ENCODE measurements at places on chromosomes 5 and 9.

GRCh38 chr9:128420651-128421481 is at the start of gene CERCAM:
Gene CERCAM, plus strand, starts transcription at chr9:128420857. Its CDS starts 21 bp downstream, at chr9:128420878.
- DNase-seq, result no peak

GRCh38 chr9:86782831-86783230 is 164.5 kb downstream of the GAS1 start:
- DNase-seq, result no peak

GRCh38 chr5:145856285-145856818 is 16.5 kb downstream of the GRXCR2 start:
- DNase-seq, result no peak

GRCh38 chr9:83698976-83699585 is 8.7 kb downstream of the UBQLN1 start:
- no peak for DNase-seq

DNA sequence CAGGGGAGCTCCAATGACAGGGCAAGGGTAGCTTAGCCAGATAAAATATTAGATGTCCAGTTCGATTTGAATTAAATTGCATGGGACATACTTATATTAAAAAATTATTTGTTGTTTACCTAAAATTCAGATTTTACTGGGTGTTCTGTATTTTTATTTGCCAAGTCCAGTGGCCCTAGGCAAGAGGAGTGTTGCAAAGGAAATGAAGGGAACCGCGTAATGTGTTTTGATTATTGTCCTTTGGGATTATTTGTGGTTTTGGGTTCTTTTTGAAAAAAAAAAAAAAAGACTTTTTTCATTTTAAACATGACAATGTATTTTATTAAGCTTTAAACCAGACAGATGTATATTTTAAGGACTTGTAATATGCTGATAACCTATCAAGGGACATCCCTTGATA is 179.3 kb downstream of the C9orf152 start:
- DNase-seq, result no peak

GRCh38 chr5:37849641-37850040 is 9.8 kb upstream of the GDNF start:
- no peak for DNase-seq

GRCh38 chr5:143653766-143654282 is 158.1 kb upstream of the HMHB1 start:
- DNase-seq, result no peak

DNA sequence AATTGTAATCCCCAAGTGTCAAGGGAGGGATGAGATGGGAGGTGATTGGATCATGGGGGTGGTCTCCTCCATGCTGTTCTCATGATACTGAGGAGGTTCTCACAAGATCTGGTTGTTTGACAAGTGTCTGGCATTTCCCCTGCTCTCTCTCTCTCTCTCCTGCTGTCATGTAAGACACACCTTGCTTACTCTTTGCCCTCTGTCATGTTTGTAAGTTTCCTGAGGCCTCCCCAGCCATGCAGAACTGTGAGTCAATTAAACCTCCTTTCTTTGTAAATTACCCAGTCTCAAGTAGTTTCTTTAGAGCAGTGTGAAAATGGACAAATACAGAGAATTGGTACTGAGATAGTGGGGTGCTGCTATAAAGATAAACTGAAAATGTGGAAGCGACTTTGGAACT is 207.9 kb downstream of the HINT1 start:
- DNase-seq, result no peak

- no peak for DNase-seq
These were observed 264.6 kb downstream of the NDUFS4 start for GRCh38 chr5:53825016-53825415.

- DNase-seq, result no peak
These were observed 139.8 kb downstream of the SLIT3 start for GRCh38 chr5:169161022-169161680.

GRCh38 chr5:173926359-173926758 is 38.2 kb downstream of the CPEB4 start:
- DNase-seq, result no peak

DNA sequence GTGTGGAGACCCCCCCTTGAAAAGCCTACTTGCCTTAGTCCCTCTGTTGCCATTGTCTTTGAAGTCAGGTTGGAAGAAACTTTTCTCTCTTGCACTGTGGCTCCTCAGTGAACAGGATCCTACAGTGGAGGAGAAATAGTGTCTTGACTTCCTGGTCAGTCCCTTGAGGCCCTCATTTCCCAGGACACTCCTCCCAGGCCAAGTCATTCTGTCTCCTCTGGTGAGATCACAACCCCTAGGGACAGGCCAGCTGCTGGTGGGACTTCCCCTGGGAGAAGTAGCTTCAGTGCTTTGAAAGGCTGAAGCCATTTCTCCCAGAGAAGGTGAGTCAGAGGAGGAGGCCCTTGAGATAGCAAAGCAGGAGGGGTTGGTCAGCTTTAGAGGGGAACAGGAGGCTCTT is 10.1 kb upstream of the GRIA1 start:
- no peak for DNase-seq

DNA sequence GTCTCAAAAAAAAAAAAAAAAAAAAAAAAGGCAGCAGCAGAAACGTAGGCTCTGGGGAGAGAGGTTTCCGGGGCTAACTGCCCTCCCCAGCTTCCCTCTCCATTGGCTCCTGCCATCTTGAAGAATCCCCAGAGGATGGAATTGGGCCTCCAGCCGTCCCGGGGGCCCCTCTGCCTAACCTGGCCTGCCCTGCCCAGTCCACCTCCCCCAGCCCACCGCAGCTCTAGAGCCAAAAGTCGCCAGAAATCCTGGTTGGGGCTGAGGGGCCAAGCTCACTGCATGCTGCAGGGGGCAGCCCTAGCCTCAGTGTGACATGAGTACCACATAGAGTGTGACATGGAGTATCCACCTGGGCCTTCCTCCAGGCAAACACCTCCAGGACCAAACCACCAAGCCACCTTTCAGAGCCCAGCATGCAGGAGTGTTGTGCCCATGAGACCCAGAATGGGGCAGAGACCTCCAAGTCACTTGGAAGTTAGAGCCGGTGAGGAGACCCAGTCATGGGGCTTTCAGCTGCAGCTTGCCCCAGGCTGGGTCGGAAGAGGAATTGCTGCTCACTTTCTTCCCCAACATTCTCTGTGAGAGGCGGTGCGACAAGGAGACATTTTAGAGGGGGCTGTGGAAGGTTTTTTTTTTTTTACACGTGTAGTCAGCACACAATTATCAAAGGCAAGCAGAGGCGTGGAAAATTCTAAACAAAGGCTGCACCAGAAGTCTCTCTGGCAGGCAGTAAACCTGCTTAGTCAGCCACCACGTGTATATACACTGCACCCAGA is 17.6 kb downstream of the CD74 start:
- no peak for DNase-seq

DNA sequence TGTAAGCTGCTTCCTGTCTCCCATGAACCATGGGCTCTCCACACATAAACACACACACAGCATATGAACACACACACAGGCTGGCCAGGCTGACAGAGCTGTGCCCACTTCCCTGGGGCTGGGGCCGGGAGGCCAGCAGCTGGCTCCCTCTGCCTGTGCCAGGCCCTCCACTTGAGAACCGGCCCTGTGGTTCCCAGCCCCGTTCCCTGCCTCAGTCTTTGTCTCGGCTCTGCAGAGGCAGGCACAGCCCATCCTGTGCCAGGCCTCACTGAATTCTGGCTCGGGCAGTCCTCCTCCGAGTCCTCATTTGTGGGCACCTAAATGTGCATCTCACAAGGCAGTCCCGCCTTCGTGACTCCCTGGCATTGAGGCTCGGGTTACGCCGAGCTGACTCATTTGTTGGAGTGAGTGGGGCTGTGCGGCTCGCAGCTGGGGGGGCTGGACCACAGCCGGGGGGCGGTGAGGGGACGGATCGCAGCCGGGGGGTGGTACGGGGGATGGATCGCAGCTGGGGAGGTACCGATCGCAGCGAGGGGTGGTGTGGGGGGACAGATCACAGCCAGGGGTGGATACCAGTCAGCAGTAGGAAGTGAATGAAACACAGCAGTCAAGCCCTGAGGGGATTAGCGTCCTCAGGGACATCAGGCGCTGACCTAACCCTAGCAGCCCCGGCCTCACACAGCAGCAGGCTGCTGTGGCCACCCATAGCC is 72.3 kb downstream of the PSMB7 start:
- no peak for DNase-seq

GRCh38 chr5:91390268-91390667 is 7.2 kb upstream of the ARRDC3 start:
- DNase-seq, result no peak

DNA sequence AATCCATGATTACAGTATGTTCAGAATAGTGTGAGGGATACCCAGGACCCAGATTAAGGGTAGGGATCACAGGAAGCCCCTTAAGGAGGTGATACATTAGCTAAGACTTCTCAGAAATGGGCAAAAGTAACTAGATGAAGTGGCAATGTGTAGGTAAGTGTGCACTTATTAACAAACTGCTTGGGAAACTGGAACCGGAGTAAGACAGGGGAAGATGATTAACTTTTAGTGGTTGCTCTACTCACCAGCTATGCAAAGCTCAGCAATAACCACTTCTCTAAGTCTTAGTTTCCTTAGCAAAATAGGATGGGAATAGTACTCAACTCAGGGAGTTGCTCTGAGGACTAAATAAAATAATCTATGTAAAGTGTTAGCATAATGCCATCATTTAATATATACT is 182.2 kb downstream of the MCTP1 start:
- no peak for DNase-seq

DNA sequence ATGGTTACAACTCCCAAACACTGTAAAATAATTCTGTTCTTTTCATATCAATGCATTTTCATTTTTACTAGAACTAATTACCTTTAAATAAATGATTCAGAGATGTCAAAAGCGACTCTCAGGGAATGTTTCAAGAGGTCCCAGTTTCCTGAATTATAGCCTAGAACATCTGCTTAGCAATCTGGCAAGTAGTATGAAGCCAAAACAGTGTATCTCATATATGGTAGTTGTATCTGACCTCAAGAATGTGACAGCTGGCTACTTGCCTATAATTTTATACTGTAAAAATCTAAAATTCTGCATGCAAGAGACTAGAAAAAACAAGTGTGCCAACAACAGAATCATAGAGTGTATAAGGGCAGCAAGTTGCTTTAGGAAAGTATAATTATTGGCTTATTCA is 187.7 kb upstream of the POU5F2 start:
- no peak for DNase-seq

DNA sequence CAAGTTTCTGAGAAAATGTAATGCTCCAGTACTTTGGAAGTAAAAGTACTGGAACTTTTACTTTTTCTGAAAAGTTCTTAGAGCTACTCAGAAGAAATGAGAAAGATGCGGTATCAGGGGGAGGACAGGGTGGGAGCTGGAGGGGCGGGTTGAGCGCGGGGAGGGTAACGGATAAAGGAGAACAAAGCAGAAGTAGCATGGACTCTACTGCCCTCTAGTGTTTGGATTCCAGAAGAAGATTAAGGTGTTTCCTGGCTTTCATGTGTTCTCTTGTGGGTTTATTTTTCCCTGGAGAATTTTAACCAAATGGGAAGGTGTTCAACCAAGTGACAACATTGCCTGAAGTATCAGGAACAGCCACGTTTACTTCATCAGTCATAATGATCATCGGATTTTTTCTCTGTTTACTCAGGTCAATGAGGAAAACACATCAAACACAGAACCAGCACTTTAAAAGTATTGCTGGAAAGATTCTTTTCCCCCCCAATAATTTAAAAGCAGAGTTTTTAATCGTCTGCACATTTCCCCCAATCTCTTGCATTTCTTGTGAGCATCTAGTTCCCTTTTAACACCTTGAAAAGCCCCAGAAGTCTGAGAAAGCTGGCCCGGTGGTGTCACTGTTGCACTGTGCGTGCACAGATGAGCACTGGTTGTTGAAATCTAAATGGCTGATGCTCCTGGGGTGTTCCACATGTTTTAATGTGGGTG is 190.6 kb downstream of the MPDZ start:
- no peak for DNase-seq

GRCh38 chr9:13383855-13384254 is 104.4 kb upstream of the MPDZ start:
- no peak for DNase-seq

- DNase-seq, result no peak
These were observed 19.5 kb downstream of the PCDHGC5 start for GRCh38 chr5:141508440-141508797.

DNA sequence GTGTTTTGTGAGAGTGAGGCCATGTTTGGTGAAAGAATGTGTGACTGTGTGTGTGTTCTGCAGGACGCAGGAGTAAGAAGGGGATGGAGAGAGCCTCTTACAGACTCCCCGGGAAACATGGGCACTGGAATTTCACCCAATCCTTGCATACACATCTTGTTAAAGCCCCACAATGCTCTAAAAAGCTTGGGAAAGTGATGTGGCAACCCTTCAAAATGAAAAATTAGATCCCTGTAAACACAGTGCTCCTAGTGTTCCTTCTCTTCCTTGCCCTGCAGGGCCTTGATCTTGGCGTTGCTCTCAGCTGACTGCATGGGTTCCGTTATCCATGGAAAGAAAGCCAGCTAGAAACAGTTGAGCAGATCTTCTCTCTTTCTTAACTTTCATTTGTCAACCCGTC is 701.7 kb downstream of the SEMA5A start:
- DNase-seq, result no peak

DNA sequence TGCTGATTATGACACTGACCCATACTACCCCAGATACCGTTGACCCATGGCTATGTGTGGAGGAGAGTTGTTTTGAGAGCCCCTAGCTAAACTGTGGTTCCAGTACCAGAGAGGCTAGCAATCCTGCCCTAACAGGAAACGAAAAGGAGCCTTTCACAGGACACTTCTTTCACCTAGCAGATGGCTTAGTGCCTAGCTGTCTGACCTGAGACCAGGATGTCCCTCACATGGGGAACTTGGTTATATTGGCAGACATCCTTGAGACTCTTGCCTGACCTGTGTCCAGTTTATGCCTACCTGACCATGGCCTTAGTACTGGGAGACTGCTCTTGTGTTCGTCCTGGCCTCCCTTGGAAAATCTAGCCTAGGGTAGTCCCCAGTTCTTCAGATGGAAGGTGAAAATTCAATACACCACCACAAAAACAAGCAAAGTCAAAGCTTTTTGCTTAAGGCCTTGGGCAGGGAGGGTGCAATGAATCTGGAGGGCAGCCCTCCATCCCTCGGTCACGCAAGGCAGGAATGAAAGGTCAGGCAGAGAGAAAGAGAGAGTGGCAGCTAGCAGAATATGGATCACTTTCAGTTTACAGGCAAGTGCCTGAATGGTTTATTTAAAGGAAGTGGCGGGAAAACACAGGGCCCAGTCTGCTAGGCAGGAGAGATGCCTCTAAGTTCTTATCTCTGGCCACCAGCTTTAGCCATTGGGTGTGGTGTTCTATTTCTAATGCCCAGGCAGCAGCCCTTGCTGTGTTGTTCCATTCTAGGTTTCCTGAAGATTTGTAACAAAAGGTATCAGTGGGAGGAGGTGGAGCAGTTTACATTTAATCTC is 16.4 kb upstream of the ZNF474 start:
- no peak for DNase-seq

Measured in GF-D8 (cell line).